ENCODE measurements at places on chromosomes 7 and 10. TPM values are rescaled to one million over a fixed set of nuclear protein-coding genes. Genes with fewer than 3 reads are reported as not detected.

The ADIRF gene
- 461 TPM for total RNA-seq

The PDK4 gene
- total RNA-seq, result 293 TPM

The PNLIPRP2 gene
- 13.0 TPM for total RNA-seq

DNA sequence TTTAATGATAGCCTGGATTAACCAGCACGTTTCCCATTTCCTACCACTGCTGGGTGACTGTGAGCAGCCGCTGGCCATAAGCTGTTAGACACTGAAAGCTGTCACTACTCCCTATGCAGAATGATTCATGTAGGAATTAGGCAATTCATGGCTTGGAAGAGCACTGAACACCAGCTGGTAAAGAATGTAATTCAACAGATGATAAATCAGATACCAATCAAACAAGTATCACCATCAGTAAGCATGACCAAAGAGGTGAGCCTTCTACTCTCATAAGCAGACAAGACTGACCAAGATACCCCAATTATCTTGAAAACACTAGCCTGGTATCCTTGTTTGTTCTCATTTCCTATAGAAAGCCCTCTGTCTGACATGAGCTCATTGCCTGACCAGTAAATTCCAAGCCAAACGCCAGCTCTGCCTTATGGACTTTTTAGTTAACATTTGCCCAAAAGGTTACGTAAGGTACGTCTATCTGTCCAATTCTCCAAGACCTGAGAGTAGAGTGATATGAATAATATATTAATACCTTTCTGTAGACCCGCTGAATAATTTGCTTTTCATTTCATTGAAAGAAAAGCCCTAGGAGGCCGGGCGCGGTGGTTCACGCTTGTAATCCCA is 127.7 kb downstream of the ELMO1 start:
- H3K4me1 ChIP-seq, result no peaks in the 10 kb centered on the region
- no peak overlapping the region for H3K4me3 ChIP-seq
- no peaks in the 10 kb centered on the region for H3K27me3 ChIP-seq

The IKZF5 gene
- total RNA-seq, result 7.4 TPM

DNA sequence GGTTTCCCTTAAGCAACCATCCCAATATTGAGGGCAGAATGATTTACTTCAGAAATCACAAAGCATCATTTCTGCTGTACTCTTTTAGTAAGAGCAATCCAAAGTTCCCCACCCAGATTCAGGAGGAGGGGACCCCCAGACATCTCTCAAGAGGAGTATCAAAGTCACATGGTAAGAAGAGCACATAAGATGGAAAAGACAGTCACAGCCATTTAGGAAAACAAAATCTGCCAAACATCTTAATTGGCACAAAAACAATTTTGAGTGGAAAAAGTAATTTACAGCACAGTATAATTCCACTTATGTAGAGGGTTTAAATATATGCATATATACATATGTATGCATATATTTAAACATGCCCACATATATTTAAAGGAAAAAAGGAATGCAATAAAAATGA is 1329.0 kb upstream of the CELF2 start:
- no peaks in the 10 kb centered on the region for H3K27me3 ChIP-seq
- no peaks in the 10 kb centered on the region for H3K4me1 ChIP-seq
- no peak overlapping the region for H3K4me3 ChIP-seq
- H3K36me3 ChIP-seq, result no peaks in the 10 kb centered on the region

DNA sequence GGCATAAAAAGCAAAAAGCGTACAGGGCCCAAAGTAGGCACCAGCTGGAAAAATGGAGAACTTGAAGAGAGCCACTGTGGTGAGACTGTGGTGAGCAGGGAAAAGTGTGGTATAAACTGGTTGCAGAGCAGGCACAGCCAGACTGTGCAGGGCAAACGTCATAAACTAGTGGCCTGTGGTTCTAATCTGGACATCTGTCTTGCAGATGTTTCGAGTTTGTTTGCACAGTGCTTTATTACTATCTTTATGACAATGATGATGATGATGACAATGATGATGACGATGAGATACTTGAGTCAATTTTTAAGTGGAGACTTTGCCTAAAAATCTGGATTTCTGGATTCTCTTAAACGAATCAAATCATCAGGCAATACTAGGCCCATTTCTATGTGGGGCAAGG is 45.7 kb downstream of the SEMA3C start:
- no peaks in the 10 kb centered on the region for H3K27me3 ChIP-seq
- H3K36me3 ChIP-seq, result no peaks in the 10 kb centered on the region
- H3K27ac ChIP-seq, result no peak overlapping the region
- DNase-seq, result no peak
- no peak overlapping the region for H3K4me3 ChIP-seq

The ZNF438 gene
- total RNA-seq, result 6.6 TPM

The FFAR4 gene
- not detected for total RNA-seq

- no peak overlapping the region for H3K4me3 ChIP-seq
- no peaks in the 10 kb centered on the region for H3K27me3 ChIP-seq
- H3K4me1 ChIP-seq, result no peaks in the 10 kb centered on the region
Observed at GRCh38 chr7:18353339-18353738, 142.2 kb upstream of the HDAC9 start.

The TRAPPC14 gene
- 62.9 TPM for total RNA-seq

- no peaks in the 10 kb centered on the region for H3K36me3 ChIP-seq
- no peak overlapping the region for H3K4me3 ChIP-seq
- peak overlapping the region; percentile 26 for H3K27ac ChIP-seq
- DNase-seq, result peak; percentile 4
- H3K4me1 ChIP-seq, result peaks cover 13% of the 10 kb centered on the region
Observed at GRCh38 chr10:44986179-44986578, 7.6 kb upstream of the DEPP1 start.

The PITX3 gene
- not detected for total RNA-seq

The TACR2 gene
- total RNA-seq, result 3.2 TPM

DNA sequence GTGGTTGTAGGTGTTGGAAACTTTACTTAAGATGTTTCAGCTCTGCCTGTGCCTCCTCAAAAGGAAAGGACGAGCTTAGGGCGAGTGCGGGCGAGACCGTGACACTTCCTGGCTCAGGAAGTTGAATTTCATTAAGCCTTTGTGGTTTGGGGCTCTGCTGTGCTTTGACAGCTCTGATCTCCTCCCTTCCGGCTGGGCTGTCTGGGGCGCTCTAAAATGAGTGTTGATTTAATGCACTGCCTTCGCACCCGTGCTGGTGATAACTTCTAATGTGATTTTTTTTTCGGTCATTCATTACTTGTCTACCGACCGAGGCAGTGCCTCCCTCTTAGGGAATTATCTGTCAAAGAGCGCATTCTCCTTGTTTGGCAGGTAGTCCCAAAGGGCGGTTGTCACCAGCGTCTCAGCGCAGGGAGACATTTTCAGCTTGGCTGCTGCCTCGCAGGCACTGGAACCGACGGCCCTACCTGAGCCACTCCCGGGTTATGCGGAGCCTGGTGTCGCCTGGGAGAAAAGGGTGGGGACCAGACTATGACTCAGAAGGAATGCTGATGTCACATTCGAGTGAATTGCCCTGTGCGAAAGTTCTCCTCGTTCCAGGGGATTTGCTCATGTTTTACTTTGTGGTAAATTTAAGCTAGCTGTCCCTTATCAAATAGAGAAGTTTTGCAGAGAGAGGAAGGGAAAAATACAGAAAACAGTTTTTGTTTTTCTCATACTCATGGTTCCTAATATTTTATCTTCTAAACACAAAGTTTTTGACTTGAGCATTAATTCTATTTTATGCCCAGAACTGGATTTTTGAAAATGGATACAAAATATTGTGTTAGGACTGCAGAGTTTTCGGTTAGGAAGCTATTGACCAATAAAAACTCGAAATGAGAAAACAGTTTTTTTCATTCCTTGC is 920 bp downstream of the TES start:
- peak overlapping the region; percentile 98 for H3K27ac ChIP-seq
- peak overlapping the region; percentile 76 for H3K4me3 ChIP-seq
- H3K27me3 ChIP-seq, result no peaks in the 10 kb centered on the region
- H3K36me3 ChIP-seq, result no peaks in the 10 kb centered on the region

The ABCB4 gene
- total RNA-seq, result 0.95 TPM

GRCh38 chr10:87860156-87860795 is 3.1 kb downstream of the KLLN start:
- H3K27me3 ChIP-seq, result no peaks in the 10 kb centered on the region
- H3K4me3 ChIP-seq, result no peak overlapping the region
- H3K4me1 ChIP-seq, result peaks cover 13% of the 10 kb centered on the region

The UTF1 gene
- not detected for total RNA-seq

- no peaks in the 10 kb centered on the region for H3K36me3 ChIP-seq
- no peak overlapping the region for H3K27ac ChIP-seq
- H3K27me3 ChIP-seq, result no peaks in the 10 kb centered on the region
- no peak for DNase-seq
- no peaks in the 10 kb centered on the region for H3K4me1 ChIP-seq
- no peak overlapping the region for H3K4me3 ChIP-seq
Observed at GRCh38 chr10:52387744-52388143, 73.7 kb downstream of the DKK1 start.

- H3K4me1 ChIP-seq, result no peaks in the 10 kb centered on the region
- H3K27ac ChIP-seq, result no peak overlapping the region
- H3K36me3 ChIP-seq, result no peaks in the 10 kb centered on the region
- DNase-seq, result no peak
- H3K4me3 ChIP-seq, result no peak overlapping the region
Observed at GRCh38 chr7:117086788-117087187, 133.5 kb downstream of the ST7 start.

The NEUROG3 gene
- total RNA-seq, result 1.2 TPM

DNA sequence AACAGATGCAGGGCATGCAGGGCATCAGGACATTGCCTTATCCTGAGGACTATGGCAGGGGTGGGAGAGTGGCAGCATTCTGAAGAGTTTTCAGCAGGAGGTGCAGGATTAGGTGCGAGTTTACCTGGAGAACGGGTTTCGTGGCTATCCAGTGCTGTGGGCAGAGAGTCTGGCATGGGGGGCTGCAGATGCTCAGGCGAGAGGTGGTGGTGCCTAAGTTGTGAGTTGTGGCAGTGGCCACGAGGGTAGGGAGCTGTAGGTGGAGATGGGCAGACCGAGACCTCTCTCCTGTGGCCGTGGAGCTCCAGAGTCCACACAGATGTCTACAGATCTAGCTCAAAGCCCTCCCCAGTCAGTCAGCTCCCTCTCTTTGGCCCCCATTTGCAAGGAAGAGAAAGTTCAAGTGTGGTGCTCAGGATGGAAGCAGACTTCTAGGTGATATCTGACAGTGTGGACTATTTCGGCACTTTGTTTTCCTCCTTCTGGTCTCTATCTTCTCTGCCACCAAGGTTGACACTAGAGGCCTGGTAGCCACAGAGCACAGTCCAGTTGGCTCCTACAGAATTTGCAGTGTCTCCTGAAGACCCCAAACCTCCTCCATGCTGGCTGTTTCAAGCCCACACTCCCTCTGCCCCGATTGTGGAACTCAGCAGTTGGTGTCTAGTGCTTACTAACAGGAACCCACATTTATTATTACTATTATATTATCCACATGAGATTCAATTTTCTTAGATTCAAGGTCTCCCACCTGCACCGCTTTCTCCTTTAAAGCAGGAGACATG is 955.7 kb upstream of the ZNF722 start:
- H3K27ac ChIP-seq, result no peak overlapping the region
- no peaks in the 10 kb centered on the region for H3K27me3 ChIP-seq
- no peaks in the 10 kb centered on the region for H3K4me1 ChIP-seq

DNA sequence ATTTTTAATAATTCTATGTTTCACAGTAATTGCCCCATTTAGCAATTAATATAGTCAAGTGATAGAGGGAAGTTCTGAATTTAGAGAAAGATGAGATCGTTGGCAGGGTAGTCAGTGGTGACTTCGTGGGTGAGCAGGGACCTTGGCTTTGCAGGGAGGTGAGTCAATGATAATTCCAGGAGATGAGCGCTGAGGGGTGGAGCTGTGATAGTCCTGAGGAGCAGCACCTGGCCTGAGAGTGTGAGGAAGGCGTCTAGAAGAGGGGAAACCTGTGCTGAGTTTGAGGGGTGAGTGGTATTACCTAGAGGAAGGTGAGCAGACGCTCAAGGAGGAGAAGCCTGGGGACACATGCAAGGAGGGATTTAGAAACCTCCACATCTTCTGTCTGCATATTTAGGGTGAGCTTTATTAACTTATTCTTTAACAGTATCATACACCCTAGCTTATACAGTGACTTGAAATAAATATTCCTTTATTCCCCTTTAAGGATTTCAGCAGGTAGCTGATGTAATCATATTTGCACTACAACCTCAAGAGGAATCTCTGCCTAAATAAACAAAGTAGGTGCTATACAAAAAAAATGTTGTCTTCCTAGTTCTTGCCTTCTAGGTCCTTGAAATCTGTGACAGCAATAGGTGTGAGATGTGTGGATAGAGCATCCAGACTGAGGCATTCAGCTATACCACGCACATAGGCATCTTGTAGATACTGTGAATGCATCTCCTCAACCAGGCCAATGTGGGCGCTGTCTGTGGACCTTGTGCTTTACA is 2.1 kb upstream of the TRIL start:
- no peaks in the 10 kb centered on the region for H3K36me3 ChIP-seq
- no peak overlapping the region for H3K4me3 ChIP-seq
- no peak for DNase-seq

The FGFR2 gene
- total RNA-seq, result 12.9 TPM

The FOXI2 gene
- not detected for total RNA-seq

DNA sequence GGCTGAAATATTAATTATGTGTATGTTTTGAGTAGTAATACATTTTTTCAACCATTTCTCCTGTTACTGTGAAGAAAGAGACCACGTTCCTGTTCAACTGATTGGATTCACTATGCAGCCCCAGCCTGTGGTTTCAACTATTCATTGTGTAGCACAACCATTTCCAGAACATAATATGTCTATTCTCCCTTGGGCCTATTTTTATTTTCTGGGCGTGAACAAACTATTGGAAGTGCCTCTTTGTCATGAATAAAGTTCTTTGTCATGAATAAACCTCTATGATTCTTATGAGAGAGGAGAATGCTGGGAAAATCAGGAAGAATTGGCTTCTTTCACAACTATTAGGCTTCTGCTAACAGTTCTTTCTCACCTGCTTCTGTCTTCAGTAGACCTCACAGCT is 152.4 kb downstream of the GNAT3 start:
- no peaks in the 10 kb centered on the region for H3K27me3 ChIP-seq
- H3K4me1 ChIP-seq, result no peaks in the 10 kb centered on the region
- no peak overlapping the region for H3K4me3 ChIP-seq

DNA sequence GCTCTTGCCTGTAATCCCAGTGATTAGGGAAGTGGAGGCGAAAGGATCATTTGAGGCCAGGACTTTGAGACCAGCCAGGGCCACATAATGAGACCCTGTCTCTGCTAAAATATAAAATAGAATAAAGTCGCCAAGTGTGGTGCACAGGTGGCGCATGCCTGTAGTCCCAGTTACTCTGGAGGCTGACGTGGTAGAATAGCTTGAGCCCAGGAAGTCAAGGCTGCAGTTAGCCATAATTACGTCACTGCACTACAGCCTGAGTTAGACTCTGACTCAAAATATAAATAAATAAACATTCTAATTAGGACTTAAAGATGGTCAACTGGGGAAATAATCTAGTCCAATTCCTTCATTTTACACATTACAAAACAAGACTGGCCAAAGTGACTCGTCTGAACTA is 768 bp downstream of the CHCHD2 start:
- peaks cover 4% of the 10 kb centered on the region for H3K4me1 ChIP-seq
- DNase-seq, result peak; percentile 56
- no peaks in the 10 kb centered on the region for H3K27me3 ChIP-seq
- peak overlapping the region; percentile 92 for H3K4me3 ChIP-seq
- peak overlapping the region; percentile 96 for H3K27ac ChIP-seq
- H3K36me3 ChIP-seq, result peaks cover 39% of the 10 kb centered on the region

GRCh38 chr10:5596611-5597341 is 69.6 kb downstream of the ASB13 start:
- DNase-seq, result no peak
- H3K4me1 ChIP-seq, result no peaks in the 10 kb centered on the region
- no peaks in the 10 kb centered on the region for H3K27me3 ChIP-seq
- no peak overlapping the region for H3K27ac ChIP-seq
- no peak overlapping the region for H3K4me3 ChIP-seq

- DNase-seq, result peak; percentile 68
- H3K4me3 ChIP-seq, result peak overlapping the region; percentile 6
- peaks cover 4% of the 10 kb centered on the region for H3K4me1 ChIP-seq
- no peak overlapping the region for H3K27ac ChIP-seq
Observed at GRCh38 chr10:47311193-47311931, 10.9 kb upstream of the GDF2 start.

Data from Peyer's patch (tissue), 4 donors.